ENCODE measurements at places on chromosomes 4 and X.

DNA sequence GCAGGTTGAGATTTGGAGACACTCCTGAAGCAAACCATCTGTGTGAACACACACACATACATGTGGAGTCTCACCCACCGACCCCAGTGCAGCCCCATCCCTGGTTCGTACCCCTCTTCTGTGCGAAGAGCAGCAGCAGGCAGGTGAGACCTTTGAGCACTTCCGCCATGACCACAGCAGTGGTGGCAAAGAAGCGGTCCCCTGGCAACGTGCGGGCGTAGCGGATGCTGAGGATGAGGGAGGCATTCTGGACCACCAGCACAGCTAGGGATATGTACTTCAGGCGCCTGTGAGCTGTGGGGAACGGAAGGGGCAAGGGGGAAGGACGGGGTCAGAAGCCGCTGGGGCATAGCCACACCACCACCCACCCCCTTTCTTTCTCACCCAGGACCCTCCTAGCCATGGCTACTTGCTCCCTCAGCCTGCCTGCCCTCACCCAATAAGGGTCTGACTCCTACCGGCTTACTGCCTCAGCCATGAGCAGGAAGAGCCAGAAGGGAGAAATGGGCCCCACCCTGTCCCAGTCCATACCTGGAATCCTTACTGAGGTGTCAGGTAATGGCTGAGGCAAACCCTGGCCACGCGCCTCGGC, 1.6 kb downstream of the SLC35A2 start:
- DNase-seq: no peak

DNA sequence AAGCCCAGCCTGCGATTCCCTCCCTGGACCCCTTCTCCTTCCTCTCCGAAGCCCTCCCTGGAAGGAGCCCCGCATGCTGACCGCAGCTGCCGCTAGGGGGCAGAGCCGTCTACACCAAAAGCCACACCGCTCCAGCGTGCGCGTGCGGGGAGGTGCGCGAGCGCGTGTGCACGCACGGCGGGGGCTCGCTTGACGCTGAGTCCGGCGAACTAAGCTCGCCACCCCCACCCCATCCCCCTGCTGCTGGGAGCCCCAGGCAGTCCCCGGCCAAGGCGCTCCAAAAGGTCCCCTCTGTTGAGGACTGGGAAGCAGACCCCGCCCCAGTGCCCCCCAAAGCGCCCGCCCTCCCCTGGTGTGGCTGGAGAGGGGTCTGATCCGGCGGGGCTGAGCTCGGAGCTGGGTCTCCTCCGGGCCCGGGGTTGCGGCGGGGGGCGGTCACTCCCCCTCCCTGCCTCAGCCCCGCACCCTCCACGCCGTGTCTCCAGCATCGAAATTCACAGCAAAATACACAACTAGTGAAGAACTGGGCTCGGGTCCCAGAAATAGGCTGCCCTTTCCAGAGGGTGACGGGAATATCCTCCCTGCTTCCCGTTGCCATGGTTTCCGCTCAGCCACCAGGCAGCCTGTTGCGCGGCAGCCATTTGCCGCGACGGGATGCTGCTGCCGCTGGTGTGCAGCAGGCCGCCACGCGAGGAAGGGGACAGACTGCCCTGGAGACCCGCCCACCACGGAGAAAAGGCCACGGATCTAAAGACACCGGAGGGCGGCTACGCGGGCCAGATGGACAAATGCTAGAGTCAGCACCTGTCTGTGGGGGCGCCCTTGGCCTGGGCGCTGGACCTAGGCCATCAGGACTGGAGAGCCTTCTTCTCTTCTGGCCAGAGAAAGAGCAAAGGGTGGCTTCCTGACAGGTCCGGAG, 11.2 kb upstream of the CCNQ start:
- DNase-seq: peak; percentile 72

DNA sequence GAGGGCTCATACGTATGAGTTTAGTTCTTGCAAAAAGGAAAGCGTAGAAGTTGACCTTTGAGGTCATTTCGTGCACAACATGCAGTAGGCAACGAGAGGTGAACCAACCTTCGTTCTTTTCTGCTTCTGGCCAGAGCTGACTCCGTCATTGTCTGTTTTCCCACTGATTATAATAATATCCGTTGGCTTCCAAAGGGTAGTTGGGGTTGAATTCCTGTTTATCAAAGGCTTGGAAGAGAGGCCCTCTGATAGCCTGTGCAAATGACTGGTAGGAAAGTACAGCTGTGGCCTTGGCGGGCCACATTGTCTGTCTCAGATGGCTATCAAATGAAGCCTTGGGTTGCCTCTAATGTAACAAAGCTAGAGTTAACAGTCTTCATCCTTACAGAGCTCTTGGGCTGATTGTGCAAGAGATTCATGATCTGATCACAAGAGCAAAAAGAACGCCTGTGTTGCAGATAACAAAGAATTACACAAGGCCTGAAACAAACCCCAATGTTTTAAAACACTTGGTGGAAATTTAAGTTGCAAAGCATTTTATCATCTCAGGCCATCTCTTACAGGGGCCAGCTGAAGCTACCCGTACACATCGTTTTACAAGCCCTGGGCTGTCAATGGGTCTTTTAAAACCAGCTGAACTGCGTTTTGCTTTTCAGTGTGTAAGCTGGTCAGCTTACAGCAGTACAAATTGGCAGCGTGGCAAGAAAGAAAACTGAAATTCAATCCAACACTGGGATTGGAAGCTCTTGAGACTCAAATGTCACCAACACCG, 46.1 kb upstream of the FAM9C start:
- DNase-seq: peak; percentile 3

- DNase-seq: no peak
Observed at GRCh38 chr4:143346206-143346605, 9.5 kb downstream of the GAB1 start.

DNA sequence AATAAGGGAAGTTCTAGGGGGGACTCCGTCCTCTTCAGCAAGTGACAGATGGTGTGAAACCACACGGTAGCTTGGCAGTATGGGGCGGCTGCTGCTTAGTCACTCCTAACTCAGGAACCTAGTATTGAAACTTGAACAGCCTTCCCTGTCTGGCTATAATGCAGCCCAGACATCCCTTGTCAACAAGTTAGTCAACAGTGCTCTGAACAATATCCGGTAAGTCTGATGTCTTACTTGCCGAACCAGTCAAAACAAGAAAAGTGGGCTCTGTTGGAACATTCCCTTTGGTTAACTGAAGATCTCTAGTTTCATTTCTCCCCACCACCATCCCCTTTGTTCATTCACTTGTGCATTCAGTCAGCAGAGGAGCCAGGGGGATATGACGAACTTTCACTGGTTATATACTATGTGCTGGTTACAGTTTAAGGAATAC, 18.7 kb upstream of the CXCL13 start:
- DNase-seq: peak; percentile 32

GRCh38 chr4:140233791-140234696, 80.1 kb upstream of the MAML3 start:
- no peak for DNase-seq
